ENCODE measurements at places on chromosomes 3 and 15.

GRCh38 chr3:166499636-166500035, 662.4 kb upstream of the BCHE start:
- DNase-seq = no peak

GRCh38 chr3:136277115-136277514, 27.0 kb downstream of the PCCB start:
- no peak for DNase-seq

- no peak for DNase-seq
These were observed 143.9 kb downstream of the NECTIN3 start for GRCh38 chr3:111215481-111215880.

GRCh38 chr3:146100825-146101444, 60.0 kb downstream of the PLOD2 start:
- no peak for DNase-seq

DNA sequence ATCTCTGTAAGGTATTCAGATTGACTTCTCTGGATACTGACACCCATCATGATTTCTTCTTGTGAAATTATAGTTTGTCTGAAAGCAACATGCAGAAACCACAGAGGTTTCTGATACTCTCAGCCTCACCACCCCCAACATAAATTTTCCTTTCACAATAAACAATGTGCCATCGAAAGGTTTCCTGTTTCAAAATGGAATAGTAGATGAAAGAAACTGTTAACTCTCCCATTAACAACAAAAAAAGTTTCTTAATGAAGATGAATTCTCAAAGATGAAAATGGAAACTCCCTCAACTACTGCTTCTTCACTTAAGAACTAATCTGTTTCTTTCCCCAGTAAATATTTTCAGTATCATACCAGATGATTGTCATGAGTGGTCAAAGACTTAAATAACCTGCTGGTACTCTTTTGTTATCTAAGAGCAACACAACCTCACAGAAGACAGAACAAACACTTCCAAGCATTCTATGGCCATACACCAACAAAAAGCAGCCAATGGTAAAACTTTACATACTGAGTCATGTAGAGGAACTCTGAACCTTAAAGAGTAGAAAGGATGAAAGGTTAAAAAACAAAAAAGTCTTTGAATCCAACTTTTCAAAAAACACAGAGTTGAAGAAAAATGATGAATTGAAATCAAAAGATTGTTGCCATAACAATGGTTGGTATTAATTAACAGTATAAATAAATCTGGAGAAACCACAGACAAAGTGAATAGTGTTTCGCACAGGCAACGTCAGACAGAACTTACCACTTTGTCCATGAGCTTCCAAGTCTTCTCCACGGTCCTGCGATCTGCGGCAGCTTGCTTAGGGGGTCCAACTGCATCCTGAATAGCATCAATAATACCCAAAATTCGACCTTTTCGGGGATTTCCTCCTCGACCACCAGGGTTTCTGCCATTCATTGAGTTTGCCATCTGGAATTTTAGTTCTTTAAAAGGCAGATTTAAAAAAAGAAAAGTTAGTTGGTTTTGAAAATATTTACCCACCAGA, 1.9 kb downstream of the CBLB start:
- DNase-seq = peak; percentile 40

DNA sequence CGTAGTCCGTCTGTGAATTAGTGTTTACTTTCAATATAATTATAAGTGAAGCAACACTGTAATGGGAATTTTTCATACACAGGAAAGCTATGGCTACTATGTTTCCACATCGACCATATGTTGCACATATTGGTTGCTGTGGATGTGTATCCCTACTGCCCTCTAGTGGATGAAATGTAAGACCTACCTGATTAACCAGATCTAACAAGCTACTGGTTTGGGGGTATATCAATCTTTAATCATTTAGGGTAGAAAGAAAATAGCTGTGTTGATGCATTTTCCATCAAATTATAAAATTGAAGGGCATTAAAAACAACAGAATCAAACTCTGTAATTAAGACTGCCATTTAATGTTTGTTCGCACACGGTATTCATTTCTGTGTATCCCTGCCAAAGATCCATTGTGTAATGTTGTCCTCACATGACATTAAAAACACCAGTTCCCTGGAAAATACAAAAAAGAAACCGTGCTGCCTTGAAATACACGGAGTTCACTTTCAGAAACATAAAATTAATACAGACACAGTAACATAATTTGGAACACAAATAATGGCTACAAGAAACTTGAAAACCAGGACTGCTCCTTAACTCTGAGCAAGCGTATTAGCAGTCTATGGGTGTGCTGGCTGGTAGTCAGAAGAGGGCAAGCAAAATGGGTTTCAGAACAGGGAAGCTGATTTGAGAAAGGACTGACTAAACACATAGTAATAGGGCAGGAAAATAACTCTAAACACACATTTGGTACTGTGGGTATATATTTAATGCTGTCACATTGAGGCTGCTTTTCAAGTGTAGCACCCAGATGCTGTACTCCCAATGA, 125.1 kb downstream of the TIGIT start:
- DNase-seq = no peak

DNA sequence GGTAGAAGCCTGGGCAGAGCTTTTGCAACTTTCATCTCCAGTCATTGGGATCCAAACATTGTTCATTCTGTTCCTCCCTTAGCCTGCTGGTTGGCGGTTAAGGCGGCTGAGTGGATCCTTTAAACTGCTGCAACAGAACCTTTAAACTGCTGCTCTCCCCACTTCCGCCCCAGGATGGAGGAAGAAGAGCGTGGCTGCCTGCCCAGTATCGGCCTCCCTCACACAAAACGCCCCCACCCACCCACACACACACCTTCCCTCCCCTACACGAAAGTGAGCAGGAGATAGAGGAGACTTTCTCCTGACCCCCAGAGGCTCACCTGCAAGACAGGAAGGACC, 460 bp upstream of the ZMAT3 start:
- peak; percentile 21 for DNase-seq

DNA sequence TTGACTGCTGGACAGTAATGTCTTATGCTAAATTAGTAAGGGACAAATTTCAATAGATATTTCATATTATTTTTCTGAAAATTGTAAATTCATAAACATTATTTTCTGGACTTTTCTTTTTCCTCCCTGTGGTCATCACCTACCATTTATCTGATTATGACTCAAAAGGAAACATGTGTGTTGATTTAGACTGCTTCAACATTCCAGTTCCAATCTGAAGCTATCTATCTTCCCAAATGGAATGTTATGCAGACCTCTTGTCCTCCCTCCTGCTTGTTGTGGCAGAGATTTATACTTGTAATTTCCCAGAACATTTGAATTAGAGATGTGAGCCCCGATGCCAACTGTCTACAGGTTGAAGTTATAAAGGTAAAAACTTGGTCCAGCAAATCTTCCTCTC, 803.4 kb downstream of the TUSC7 start:
- DNase-seq = no peak

DNA sequence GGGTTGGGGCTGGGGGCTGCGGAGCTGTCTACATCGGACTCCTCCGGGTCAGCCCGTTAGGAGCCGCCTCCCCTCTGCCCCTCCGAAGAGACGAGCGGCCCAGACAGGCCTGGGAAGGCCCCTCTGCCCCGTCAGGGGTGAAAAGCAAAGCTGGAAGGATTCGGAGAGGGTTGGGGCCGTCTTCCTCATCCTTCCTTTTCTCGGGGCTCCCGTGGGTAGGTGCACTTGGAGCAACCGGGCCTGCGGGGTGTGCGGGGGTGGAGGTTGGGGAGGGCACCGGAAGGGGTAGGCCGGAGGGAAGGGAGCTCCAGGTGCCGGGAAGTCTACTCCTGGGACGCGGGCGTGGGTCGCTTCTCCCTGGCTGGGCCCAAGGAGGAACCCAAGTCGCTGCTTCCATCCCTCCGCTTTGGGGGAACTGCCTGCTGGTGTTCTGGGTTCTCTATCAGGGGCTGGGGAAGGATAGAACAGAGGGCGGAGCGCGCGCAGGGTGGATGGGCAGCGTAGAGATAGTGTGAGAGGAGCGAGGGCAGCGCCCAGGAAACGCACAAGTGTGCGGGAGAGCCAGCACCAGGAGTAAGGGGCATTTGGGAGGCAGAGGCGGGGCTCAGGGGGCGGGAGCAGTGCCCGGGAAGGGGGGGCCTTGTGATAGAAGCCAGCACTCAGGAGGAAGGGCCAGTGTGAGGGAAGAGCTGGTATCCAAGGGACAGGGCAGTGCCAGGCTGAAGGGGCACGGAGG, 590 bp downstream of the POLR2H start:
- DNase-seq = peak; percentile 88

GRCh38 chr15:97627634-97628033, 332.9 kb upstream of the ARRDC4 start:
- DNase-seq = no peak

DNA sequence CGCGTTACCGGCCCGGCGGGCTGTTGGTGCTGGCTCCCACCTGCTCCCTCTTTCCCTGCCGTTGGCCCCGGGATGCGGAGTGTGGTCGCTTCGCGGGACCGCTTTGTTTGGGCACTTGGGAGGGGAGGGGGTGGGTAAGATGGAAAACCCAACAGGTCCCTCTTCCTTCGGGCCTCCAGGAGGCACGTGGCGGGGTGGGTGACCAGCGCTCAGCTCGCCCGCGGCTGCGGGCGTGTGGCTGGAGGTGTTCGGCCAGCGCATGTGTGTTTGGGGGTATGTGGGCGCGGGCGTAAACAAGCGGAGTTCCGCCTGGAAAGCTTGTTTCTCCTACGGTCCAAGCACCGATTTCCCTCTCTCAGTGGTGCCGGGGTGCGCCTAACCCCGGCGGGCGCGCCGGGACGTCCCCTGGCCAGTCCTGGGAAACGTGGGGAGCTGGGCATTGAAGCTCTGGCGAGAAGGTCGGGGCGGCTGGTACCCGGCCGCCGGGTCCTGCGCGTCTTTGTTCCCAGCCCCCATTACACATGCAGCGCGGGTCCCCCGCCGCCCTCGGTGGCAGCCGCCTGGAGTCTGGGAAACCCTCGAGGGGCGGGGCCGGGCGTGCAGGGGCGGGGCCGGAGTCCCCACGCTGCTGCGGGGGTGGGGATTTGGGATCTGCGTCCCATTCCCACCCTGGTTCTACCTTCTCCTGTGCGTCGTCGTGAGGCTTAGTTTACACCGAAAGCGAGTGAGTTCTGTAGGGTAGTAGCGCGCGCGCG, 1.4 kb downstream of the ACVR2B start:
- peak; percentile 67 for DNase-seq

DNA sequence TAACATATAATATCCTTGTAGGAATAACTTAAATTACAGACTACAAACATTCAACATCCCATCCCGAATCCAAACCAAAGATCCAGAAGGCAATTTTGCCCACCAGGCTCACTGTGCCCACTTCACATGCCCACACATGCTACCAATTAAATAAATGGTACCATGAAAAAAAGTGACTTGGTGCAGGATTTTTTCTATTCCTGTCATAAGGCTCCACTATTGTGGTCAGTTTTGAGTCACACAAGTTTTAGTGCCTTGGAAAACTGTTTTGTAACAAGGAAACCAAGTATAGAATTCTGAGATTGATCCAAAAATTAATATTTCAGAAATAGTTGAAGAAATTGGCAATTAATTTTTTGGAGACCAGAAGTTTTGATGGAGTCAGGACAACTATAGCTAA, 470.1 kb upstream of the THBS1 start:
- DNase-seq = no peak

- DNase-seq = no peak
These were observed 561.4 kb downstream of the PYDC2 start for GRCh38 chr3:192022412-192022811.

DNA sequence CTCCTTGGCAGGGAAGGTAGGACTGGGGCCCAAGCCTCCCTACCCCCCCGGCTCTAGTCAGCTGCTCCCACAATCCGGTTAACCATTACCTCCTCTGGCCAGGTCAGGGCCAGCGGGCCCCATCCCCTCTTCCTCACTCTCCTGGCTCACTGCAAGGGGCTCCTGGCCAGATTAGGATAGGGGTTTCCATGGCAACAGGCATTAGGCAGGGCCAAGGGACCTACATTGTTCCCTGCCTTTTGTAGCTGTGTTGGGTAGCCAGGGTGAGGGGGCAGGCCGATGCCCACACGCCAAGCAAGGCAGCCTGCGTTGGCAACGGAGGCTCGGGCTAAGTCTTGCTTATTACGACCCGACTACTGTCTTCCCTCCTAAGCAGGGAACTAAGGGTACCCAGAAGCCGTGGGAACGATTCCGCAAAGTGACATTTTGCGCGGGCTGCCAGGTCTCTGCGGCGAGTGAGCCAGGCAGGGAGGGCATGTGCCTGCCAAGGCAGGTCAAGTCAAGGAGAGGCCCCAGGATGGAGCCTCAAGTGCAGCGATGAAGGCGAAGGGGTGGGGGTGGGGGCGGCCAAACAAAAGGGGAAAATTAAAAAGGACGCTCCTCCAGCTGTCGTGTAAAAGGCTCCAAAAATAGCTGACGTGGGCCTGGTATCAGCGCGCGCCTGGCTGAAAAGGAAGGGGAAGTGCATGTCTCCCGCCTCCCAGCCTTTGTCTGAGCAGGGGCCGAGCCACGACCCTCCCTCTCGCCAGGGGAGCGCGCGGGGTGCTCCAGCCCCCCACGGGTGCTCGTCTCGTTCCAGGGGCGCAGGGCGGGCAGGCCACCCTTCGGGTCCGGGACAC, 919 bp downstream of the IDH2 start:
- peak; percentile 60 for DNase-seq

DNA sequence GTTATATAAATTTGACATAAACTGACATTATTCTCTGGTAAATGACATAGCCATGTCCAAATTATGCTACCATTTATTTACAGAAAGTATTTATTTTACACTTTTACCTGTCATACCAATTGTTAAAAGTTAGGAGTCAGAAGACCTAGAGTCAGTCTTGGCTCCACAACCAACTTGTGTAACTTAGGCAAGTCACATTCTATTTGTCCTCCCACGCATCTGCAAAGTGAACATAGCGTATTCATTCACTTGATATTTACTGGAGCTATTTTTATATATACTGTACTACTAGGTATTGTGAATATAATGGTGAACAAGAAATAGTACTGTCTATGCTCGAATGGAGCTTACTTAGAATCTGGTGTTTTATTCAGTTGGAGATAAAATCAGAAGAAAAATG, 78.7 kb downstream of the ZNF280D start:
- DNase-seq = no peak

- DNase-seq = no peak
These were observed 289 bp downstream of the PCSK6 start for GRCh38 chr15:101489237-101489598.

GRCh38 chr15:78308422-78309032, 9.1 kb upstream of the SKIC8 start:
- peak; percentile 48 for DNase-seq

- no peak for DNase-seq
These were observed 428.4 kb upstream of the MDFIC2 start for GRCh38 chr3:70740872-70741271.
